ENCODE measurements at places on chromosomes 5 and 9.
A peak's percentile ranks its signal among the peaks of the same experiment; 100 is the strongest.

GRCh38 chr5:134553821-134554267, 28.4 kb downstream of the JADE2 start:
- DNase-seq: no peak

GRCh38 chr5:124176692-124177091, 569.7 kb downstream of the ZNF608 start:
- no peak for DNase-seq

GRCh38 chr5:15388866-15389265, 111.1 kb upstream of the FBXL7 start:
- no peak for DNase-seq

- no peak for DNase-seq
These were observed 202.7 kb upstream of the MVB12B start for GRCh38 chr9:126123927-126124326.

GRCh38 chr9:121325387-121325786, 44.7 kb downstream of the STOM start:
- no peak for DNase-seq

DNA sequence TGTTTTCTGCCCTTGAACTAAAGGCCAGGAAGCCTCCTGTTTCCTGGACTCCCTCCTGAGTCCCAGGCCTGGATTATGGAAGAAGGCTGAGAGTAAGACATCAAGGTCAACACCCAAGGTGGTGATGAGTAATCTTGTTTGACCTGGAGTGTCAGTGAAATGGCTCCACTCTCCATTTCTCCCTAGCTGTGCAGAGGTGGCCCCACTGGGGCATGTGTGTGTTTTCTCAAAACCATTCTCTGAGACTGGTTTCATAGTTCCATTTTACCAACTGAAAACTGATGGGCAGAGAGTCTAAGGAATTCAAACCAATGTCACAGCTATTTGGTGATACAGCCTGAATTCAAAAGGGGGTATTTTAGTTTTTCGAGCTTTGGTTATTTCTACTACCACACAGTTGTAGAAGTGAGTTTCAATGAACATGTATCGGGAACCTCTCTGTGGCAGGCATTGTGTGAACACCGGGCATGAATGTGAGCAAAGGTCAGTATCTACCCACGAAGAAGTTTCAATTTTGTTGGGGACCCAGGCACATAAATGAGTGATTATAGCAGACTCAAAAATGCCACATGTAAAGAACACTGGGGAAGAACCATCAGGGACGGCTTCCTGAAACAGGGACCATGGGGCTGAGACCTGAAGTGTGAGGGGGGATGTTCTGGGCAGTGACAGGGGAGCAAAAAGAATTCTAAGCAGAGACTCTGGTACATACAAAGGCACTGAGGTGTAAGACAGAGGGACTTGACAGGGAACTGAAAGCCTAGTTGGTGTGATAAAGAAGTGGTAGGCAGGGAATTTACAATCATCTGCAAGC, 269.6 kb upstream of the KLF4 start:
- DNase-seq: no peak

DNA sequence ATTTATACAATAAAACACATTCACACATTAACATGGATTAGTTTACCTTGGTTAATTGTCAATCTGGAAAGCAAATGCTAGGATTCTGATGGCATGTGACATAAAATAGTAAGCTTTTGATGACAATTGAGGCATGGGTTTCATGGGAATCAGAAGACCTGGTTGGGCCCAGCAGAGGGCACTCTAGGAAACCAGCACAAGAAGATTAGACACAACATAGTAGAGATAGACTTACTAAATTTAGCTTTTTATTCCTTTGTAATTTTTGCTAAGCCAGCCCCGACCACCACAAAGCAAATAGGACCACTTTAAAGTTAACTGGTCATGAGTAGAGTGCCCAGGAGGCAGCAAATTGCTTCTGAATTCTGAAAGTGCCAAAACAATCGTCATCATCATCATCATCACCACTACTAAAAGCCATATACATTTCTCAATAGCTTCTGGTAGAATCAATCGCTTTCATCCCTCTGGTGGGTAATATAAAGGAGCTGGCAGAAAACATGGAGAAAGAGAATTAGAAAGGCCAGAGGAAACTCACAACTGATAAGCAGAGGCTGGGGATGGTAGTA, 163.2 kb downstream of the ARRDC3 start:
- DNase-seq: no peak

- DNase-seq: no peak
These were observed 737.7 kb downstream of the TLE1 start for GRCh38 chr9:80951675-80952074.

- DNase-seq: no peak
These were observed 44.2 kb upstream of the LMNB1 start for GRCh38 chr5:126732716-126733115.

GRCh38 chr5:134787692-134788091, 29.1 kb downstream of the DDX46 start:
- DNase-seq: no peak

DNA sequence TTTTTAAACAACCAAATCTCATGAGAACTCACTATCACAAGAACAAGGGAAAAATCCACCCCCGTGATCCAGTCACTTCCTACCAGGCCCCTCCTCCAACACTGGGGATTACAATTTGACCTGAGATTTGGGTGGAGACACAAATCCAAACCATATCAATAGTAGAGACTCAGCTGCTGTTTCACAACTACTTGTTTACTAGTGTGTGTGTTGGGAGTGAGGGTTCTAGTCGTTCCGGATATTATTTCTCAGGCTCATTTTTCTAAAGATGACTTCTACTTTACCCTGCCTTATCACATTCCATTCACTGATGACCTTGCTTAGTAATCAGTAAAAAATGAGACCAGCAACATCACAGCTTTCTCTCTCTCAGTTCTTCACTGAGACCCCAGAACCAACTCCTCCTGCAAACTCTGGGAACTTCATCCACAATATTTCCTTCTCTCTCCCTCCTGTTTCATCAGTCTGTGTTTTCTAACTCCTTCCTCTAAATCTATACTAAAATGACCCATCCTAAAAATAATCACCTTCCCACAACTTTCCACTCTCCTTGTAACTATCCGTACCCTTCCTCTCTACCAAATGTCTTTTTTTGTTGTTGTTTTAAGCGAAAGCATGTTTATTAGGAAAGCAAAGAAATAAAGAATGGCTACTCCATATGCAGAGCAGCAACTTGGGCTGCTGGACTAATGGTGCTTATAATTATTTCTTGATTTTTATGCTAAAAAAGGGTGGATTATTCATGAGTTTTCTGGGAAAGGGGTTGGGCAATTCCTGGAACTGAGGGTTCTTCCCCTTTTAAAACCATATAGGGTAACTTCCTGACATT, 121.5 kb upstream of the SPRY4 start:
- DNase-seq: no peak

DNA sequence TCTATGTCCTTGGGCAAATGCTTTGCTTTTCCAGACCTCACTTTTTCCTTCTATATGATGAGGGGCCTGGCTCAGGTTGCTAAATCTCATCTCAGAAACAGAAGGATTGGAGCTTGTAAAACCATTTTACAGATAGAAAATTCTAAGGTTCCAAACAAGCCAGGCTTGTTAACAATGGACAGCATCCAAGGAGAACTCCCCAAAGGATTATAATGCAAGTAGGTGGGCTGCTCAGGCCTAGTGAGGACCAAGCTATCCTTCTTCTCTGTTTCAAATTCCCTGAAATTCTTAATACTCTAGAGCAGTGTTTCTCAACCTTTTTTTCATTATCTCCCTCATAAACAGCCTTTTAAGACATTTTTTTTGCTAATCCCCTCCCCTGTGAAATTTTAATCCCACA, 269.8 kb downstream of the TMEM38B start:
- DNase-seq: no peak

DNA sequence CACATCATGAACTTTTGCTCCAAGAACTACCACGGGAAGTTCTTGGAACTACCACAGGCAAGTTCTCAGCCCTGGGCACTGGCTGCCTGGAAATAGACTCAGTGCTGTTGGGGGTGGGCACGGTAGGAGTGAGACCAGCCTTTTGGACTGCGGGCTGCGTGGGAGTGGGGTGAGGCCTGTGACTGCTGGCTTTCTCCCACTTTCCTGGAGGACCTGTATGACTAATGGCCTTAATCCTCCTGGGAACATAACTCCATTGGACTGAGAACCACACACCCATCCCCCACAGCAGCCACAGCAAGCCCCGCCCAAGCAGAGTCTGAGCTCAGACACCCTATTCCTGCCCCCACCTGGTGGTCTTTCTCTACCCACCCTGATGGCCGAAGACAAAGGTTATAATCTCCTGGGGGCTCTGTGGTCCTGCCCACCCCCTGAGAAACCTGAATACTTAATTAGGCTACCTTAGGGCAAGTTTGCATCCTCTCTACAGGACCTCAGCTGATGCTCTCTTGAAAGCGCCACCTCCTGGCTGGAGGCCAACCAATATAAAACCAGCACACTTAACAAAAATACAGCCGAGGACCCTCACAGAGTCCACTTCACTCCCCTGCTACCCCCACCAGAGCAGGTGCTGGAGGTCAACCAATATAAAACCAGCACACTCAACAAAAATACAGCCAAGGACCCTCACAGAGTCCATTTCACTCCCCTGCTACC, 112.6 kb downstream of the CACNA1B start:
- peak; percentile 1 for DNase-seq

- DNase-seq: no peak
These were observed 61.3 kb upstream of the MTAP start for GRCh38 chr9:21741151-21741550.

DNA sequence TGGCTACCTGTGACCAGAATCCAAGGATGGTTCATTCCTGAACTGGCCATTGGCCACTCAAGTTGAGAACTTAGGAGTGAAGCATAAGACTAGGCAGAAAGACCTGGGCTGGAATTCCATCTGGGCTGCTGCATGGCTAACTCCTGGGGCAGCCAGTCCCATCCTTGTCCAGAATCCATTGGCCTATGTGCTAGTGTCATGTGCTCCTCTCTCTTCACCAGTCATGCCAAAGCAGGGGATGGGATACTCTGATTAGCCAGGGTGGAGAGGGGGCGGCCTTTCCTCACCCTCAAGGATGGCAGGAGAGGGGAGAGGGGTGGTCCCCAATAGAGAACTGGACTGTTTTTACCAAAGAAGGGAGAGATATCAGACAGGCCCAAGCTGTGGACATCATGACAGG, 93.2 kb downstream of the ZNF618 start:
- no peak for DNase-seq

- no peak for DNase-seq
These were observed 55.4 kb downstream of the STK32A start for GRCh38 chr5:147290261-147290660.

GRCh38 chr5:34620185-34620584, 35.9 kb upstream of the RAI14 start:
- DNase-seq: no peak

- no peak for DNase-seq
These were observed 146.6 kb downstream of the KDM4C start for GRCh38 chr9:6904371-6904770.

DNA sequence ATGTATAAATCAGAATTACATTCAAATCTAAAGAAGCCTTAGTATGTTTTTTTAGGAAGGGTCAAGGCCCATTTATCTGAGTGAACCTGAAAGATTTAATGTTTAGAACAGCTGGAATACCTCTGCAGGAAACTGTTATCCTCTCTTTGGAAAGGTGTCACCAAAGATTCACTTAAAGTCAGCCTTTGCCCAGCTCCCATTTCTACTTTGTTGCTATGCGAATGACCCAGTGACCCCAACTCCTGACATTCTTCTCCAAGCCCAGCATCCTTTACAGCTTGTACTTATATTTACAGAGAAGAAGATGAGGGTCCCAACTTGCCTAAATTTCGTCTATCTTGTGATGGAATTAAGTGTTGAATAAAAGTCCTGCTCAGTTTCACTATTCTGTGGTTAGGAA, 1198.6 kb downstream of the CDH12 start:
- DNase-seq: no peak

GRCh38 chr9:135342206-135343130, 137.1 kb upstream of the PPP1R26 start:
- DNase-seq: no peak

GRCh38 chr5:170617533-170618490, 114.0 kb downstream of the KCNIP1 start:
- DNase-seq: no peak

DNA sequence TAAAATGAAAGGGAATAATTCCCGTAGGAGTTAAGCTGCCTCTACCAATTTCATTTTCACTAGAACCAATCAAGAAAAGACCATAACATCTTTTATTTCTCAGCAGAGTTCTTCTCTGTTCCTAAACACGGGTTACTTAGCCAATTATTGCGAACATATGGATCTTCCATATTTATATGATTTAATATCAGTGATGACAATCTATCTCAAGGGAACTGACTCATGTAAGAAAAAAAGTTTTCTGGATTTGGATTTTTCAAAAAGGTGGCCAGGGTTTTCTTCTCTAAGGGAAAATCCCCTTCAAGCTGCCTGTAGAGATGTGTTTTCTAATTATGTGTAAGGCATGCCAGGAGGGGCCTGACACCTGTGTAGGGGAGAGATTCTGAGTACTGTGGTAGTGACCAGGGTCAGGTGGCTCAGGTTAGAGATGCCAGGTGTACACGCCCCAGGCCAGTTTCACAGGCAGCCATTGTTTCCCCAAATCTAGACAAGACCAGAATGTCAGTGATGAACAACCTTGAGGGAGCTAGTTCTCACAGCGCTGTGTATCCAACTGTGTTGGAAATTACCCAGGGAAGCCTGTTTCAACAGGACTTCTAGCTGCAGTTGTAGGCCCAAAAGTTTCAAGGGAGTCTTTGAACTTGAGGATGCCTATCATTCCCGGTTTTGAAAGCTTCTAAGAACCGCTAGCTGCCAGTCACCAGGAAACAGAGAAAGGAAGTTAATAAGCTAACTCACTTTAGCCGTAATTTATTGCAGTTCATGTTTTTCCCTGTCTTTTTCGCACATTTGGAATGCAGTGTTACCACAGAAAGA, 572.5 kb upstream of the RGMB start:
- no peak for DNase-seq

- DNase-seq: no peak
These were observed 305.0 kb downstream of the MRPS30 start for GRCh38 chr5:45113726-45114125.

GRCh38 chr5:139065306-139065705, 132.9 kb downstream of the SIL1 start:
- no peak for DNase-seq

GRCh38 chr5:131221008-131221703, 42.7 kb upstream of the CDC42SE2 start:
- no peak for DNase-seq

DNA sequence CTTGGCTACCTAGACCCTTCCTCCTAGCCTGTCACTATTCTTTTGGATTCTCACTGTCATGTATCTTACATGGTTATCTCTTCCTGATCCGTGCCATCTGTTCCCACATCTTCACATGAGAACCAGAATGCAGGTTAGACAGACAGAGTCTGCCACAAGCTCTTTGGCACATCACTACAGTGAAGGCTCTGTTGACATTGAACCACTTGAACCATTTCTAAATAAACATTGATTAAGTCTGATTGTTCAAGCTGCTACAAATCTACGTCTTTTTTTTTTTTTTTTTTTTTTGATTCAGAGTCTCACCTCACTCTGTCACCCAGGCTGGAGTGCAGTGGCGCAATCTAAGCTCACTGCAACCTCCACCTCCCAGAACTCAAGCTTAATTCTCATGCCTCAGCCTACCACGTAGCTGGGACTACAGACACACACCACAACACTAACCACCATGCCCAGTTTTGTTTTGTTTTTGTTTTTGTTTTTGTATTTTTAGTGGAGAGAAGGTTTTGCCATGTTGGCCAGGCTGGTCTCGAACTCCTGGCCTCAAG, 85.1 kb upstream of the LRRTM2 start:
- no peak for DNase-seq

GRCh38 chr5:106610041-106610440, 1060.7 kb downstream of the EFNA5 start:
- DNase-seq: no peak

- DNase-seq: no peak
These were observed 56.8 kb downstream of the NUDT12 start for GRCh38 chr5:103505581-103506305.

GRCh38 chr5:18872978-18873377, 1115.0 kb downstream of the CDH18 start:
- no peak for DNase-seq
